Pancreas (tissue), 10 donors: ENCODE measurements at places on chromosomes 4 and X. TPM values are rescaled to one million over a fixed set of nuclear protein-coding genes. Genes with fewer than 3 reads are reported as not detected.

DNA sequence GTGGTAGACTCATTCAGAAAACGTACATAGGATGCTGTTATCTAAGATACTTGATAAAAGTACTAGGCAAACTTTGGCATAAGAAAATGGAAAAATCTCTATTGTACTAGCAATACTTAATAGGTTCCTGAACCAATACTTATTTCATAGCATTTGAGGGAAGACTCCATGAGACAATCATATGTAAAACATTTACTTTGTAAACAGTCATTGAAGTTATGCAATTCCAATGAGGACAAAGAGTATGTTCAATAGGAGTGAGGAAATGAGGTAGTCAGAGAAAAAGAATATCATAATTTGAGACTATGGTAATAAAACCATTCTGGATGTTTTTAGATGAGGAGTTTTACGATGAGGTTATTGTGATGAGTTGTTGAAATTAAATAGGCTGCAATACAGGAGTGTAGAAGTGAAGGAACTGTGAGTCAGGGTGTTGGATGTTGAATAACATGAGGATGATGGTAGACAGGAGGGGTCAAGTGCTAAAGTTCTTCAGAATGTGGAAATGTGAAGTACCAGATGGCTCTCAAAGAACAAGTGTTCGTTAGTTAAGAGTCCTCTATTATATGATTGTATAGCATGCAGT, 397.9 kb downstream of the PPP3CA start:
- DNase-seq = no peak

DNA sequence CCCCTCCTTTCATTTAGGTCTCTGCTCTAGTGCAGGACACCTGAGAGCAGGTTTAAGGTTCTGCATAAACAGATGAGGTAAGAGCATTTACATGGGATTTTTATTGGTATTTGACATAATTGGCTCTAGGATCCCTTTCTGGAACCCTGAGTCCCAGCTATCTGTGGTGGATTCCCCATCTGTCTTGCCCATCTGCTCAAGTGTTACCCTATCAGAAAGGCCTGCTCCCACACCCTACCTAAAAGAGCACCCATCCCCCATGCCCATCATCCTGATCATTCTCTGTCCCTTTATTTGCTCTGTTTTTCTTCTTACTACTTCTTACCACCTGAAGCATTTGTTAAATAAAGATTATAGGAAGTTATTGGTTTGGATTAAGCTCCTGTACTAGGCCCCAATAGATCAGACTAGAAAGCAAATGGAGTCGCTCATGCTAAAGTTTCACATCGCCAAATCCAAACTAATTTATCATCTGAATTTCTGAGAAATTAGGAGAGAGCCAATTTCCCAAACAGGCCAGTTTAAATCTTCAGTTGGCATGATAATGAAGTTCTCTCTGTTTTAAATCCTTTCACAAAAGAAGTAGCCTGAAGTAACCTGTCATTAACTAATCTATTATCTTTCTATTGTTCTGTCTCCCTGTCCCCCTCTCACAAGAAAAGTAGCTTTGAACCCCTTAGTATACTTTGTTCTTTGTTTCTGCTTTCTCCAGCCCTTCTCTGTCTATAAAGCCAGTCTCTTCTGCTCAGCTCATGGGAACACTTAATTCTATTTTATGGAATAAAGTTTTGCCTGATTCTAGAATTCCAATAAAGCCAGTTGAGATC, 178.6 kb downstream of the ZNF674 start:
- DNase-seq = no peak

DNA sequence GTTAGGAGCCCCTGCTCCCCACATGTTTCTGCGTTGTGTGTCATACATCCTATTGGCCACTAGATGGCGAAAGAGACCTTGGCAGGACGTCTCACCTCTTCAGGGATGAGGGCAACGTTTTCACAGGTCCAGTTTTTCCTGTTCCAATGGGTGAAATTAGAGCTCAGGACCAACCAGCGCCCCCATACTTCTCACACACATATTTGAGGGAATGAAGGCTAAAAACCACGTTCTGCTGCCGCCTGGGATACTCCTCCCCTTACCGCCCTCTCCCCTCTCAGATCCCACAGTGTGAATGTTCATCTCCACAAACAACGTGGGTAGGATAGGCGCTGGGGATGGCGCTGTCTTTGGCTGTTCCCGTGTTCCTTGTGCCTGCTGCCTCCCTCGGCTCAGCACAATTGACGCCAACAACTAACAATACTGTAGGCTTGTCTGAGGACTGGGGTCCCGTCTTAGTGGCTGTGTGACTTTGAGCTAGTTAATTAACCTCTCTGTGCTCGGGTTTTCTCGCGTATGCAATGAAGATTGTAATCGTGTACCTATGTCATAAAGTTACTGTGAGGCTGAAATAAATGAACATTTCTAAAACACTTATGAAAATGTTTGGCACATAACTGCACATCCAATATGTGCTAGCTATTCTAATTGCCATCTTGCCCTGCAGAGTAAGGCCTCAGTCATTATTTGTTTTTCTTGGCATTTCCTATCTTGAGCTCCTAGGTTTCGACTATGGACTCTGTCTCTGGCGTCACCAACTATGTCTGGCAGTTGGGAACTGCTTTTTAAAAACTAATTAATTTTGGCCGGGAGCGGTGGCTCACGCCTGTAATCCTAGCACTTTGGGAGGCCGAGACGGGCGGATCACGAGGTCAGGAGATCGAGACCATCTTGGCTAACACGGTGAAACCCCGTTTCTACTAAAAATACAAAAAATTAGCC, 181.3 kb upstream of the STK26 start:
- no peak for DNase-seq

GRCh38 chr4:132893787-132894186, 255.3 kb upstream of the PCDH10 start:
- no peak for DNase-seq

DNA sequence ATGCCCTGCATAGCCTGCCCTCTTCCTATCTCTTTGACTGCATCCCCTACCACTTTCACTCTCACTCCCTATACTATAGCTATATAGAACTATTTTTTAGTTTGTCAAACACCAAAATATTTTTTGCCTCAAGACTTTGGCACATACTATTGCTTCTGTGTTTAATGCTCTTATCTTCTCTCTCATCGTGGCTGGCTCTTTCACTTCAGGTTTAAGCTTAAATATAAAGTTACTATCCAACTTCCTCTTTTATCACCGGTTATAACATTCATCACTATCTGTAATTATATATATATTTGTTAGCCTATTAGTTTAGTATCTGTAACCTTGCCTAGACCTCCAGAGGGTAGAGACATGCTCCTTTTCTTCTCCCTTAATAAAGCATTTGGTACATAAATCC, 11.5 kb upstream of the HMGB2 start:
- DNase-seq = no peak

GRCh38 chrX:152821145-152821765, 9.3 kb downstream of the CETN2 start:
- peak; percentile 36 for DNase-seq

- DNase-seq = no peak
Measured at GRCh38 chrX:18598413-18598812, 73.5 kb downstream of the RS1 start.

GRCh38 chrX:69066966-69067525, 98.2 kb downstream of the PJA1 start:
- DNase-seq = peak; percentile 30

DNA sequence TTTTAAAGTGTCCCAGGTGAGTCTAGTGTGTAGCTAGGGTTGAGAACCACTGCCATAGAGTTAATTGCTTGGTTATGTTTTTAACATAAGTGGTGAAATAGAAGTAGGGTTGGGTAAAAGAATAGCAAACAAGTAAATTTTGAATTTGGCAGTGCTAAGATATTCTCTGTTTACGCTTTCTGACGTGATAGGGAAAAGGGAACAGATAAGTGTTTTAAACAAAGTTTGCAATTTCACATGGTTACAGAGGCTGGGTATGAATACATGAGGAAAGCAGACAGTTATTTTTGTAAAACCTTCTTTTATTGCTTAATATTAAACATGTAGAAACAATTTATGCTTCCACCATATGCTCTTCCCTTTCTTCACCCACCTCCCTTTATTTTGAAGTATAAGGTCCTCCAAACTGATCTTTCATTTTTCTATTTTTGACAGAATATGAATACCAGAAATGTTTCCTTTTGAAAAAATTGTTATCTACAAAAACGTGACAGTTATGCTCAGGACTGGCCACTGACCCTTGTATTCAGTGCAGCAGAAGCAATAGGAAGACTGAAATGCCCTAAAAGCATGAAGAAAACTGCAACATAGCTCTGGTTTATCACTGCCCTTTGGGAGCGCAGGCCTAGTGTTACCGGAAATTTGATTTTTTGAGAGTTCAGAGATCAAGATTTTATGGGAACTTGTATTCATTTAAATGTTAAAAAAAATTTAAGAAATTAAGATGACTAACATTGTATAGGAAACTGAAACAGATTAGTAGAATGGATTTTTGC, 214.4 kb upstream of the ARSJ start:
- DNase-seq = no peak

GRCh38 chrX:50168241-50168687, 32.5 kb downstream of the AKAP4 start:
- no peak for DNase-seq

GRCh38 chrX:131704136-131704695, 160.3 kb downstream of the OR13H1 start:
- peak; percentile 78 for DNase-seq

DNA sequence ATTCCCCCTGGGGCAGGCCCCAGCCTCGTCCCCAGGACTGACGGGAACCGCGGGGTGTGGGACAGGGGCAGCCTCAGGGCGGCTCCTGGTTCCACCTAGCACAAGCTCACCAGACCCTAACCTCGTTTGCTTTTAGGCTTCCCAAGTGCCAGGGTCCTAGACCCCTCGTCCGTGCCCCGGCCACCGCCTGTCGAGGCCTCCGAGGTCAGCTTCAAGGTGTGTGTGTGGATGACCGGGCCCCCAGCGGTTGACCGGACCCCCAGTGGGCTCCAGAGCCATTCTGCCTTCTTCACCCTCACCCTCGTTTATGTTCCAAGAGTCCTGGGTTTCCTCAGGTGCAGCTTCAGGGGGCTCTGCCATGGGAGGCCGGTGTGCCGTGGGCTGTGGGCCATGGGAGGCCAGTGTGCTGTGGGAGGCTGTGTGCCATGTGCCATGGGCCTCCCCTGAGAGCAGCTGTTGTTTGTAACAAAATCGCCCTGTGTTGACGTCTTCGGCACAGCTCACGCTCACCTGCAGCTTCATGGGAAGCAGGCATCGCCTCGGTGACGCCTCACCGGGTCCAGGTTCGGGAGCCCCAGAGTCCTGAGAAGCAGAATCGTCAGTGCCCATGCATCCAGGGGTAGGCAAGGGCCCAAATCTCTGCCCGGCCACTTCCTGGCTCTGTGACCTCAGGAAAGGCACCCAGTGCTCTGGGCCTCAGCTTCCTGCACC, 43.0 kb upstream of the HMX1 start:
- DNase-seq = no peak

DNA sequence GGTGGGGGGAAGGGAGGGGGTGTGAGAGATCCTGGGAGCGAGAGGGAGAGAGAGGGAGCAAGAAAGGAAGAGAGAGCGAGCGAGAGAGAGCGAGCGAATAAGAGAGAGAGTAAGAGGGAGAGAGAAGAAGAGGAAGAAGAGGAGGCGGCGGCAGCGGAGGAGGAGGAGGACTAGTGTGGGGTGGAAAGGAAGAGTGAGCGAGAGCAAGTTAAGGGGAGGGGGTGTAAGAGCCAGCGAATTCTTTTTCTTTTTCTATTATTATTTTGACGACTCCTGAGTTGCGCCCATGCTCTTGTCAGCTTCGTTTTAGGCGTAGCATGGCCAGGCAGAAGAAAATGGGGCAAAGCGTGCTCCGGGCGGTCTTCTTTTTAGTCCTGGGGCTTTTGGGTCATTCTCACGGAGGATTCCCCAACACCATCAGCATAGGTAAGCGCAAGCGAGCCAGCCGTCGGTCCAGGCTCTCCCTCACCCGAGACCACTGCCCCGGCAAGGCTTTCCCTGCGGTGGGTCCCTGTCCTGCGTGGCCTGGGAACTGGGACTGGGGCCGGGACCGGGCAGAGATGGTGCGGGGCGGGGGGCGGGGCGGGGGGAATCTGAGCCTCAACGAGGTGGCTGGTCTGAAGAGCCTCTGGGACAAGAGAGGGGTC, at the start of gene GRIA3:
Gene GRIA3 (plus strand): TSS at position 60 of the 647 bp plus-strand sequence. CDS start 258 bp downstream, at position 318.
- DNase-seq = no peak

GRCh38 chrX:29431895-29432294, 783.5 kb upstream of the MAGEB2 start:
- DNase-seq = no peak

- no peak for DNase-seq
Measured at GRCh38 chr4:66585767-66586166, 915.5 kb upstream of the EPHA5 start.

DNA sequence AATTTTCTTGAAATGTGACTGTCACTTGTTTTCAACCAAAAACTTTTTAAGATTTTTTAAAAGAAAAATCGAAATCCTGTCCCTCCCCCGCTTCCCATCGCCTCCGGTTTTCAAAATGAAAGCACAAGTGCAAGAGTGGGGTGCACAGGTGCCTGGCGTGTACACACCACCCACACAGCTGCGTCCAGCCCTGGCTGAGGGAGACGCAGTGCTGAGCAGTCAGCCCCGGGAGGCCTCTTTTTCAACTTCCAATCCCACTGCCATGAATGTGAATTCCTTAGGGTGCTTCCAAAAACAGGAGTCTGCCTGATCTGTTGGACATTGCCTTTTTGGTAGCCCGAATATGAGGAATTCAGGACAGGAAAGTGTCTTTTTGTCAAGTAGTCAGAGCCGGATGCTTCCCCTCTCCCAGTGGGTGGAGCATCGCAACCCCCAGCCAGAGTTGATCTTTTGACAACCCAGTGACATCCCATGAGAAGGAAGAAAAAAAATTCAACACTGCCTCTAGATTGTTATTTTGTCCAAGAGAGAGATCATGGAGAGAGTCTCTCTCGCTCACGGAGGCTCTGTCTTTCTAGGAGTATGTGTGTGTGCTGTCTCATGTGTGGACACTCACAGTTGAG, 8.9 kb downstream of the PRRG3 start:
- no peak for DNase-seq

DNA sequence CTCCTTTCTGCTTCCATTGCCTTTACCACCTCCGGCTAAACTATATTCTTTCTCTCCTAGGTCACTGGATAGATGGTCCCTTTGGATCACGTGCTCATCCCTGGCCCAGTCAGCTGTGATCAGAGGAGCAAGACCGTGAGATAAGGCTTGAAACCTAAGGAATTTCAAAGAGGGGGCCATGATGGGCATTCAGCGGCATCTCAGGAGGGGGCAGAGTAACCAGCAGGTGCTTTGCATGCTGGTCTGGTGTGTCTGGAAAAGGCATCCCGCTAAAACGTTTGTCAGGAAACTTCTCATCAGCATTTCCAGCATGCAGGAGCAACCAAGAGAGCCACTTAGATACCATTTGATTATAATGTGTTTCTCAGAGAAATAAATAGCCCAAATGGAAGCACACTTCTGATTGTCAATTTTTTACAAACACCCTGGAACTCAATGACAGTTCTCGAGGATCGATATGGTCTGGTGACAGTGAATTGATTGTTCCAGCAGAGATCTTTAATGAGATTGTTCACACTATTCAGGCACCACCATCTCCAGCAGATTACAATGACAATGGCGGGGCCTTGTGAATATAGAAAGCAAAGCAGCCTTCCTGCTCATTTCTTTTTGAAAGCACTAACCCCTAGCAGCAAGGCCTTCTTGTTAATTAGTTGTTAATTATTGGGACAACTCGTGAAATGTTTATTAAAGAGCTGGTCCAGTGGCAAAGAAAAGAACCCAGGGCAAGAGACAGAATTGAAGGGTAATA, 327.1 kb downstream of the PTTG2 start:
- DNase-seq = no peak

- no peak for DNase-seq
Measured at GRCh38 chr4:3253808-3254207, 4.8 kb downstream of the MSANTD1 start.

The PNCK gene
- not detected for total RNA-seq

The DCAF12L2 gene
- 0.09 TPM for total RNA-seq
